Stimulated activated CD4-positive, alpha-beta T cell treated with anti-CD3 and anti-CD28 coated beads, Interleukin-4, amount 100 ng/mL, for 4 hours (primary cell): ENCODE measurements at places on chromosomes 11 and 22.

DNA sequence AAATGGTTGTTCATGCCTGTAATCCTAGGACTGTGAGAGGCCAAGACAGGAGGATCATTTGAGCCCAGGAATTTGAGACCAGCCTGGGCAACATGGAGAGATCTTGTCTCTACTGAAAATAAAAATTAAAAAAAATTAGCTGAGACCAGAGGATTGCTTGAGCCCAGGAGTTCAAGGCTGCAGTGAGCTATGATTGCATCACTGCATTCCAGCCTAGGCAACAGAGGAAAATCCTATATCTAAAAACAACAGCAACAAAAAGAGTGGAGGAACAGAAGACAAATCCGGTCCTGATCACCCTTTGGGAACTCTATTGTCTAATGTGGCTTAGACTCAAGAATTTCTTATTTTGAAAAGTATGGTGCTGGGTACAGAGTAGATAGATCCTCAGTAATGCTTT lies 17.3 kb downstream of the BARX2 start:
- no peak for DNase-seq

DNA sequence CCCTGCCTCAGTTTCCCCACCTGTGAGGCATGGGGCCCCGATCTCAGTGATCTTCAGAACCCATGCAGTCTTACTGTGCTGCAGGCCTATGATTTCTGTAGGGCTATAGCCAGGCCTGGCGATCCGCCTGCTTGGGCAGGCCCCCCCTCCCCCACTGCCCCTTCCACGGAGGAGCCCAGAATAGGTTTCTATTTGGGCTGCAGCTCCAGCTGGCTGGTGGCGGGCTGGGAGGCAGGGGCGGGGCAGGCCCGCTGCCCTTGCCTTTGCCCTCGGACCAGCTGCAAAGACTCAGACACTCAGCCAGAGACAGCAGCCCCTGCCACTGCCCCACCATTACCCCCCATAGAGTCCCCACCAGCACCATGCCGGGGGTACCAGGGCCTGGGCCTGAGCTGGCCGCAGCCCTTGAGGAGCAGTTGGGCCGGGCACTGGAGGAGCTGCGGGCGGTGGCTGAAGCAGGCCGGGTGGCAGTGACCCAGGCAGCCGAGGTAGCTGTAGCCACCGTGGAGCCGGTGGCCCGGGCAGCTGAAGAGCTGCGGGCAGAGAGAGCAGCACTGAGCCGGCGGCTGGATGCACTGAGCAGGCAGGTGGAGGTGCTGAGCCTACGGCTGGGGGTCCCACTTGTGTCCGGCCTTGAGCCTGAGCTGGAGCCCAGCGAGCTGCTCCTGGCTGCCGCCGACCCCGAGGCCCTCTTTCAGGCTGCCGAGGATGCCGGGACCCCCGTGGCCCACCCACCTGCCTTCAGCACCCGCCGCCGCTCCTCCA lies 12.2 kb downstream of the SMTN start:
- no peak for DNase-seq

DNA sequence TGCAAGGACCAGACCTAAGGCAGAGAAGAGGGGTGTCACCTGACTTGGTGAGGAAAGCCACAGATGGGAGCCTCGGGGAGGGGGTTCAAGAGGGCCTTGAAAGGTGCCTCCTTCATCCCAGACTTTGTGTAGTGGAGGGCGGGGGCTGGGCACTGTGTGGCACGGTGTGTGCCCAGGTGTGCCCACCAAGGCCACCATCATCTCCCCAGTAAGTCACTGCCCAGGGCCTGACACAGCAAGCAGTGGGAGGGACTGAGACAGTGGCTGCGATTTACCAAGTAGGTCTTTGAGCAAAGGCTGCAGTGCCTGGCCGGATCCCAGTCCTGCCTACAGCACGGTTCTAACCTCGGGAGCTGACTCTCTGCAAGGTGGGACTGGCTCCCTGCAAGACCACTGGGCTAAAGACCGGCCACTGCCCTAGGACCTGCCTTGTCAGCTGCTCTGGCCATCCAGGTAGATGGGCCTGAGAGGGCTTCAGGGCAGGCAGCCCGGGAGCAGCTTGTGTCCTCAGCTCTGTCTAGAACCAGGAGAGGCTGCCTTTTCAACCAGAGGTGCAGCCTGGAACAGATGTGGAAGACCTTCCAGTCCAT lies 1.4 kb downstream of the OSM start:
- no peak for DNase-seq

DNA sequence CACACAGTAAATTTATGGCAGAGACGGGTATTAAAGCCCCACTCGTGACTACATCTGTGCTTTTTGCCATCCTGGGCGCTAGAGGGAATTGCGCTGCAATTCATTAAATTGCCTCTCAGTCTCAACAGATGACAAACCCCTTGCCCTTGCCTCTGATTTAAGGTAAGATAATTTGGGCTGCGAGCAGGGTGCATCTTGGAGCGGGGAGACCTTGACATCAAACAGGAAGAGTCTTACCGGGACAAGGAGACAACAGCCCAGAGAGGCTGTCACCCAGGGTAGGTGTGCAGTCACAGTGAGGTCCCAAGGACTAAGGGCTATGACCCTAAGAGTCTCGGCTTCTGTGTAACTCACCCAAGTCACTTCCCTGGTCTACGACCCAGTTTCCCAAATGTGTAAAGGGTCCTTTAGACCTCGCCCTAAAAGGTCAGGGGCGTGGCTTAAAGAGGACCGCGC lies 449 bp upstream of the TOM1 start:
- peak; percentile 32 for DNase-seq

DNA sequence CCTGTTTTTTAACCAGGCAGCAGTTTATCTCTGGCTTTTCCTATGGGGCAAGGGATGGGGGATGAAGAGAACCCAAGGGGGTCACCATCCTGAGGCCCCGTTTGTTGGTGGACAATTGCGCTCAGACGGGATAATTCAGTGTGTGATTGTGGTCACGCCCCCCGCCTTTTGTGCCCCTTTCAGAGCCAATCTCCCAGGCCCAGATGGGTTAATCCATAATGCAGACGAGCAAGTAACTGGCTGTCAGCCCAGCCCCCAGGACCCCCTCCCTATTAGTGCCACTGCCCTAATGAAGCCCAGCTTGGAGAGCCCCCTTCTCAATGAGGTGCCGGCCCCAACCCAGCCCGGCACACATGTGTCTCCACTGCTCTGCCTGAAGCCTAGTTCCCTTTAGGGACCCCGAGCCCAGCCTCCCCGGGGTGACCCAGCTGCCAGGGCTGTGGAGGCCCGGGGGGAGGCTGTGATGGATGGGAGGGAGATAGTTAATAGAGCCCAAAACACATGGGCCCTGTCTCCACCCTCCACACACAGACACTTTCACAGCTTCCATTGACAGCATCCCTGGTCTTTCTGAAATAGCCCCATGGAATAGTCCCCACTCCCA lies 19.1 kb upstream of the ROBO3 start:
- DNase-seq, result no peak

GRCh38 chr22:36343720-36344105 lies 44.1 kb downstream of the MYH9 start:
- no peak for DNase-seq

- DNase-seq, result no peak
These were observed 80.5 kb downstream of the TEAD1 start for GRCh38 chr11:12754582-12755234.

DNA sequence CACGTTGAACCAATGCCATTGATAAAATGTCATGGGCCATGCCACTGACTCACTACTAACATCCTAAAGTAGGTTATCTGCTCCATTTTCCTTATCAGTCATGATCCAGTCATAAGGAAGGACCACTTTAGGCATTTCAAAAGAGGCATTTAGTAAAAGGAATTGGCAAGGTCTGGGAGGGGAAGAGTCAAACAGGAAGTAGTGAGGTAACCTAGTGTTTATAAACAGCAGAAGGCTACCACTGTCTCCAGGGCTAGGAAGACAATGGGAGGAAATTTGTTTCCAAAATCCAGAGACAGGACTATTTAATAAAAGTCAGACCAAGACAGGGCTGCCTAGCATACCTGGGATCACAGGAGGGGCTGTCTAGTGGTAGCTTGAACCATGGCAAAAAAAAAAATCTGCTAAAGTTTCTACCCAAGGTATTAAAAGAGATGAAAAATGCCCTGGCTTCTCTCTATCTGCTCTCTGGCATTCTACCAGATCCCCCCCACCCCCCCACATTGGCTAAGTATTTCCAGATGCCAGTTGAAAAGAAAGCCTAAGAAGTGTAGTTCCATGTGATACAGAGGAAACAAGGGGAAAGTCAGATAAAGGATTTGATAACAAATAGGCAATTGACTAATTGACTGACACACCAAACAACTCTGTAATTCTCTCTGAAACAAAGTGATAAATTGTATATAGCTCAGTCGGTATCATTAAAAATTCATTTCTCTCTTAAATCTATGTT lies 50.4 kb upstream of the C11orf87 start:
- DNase-seq, result no peak

GRCh38 chr22:47748271-47748670 lies 985.8 kb downstream of the TBC1D22A start:
- no peak for DNase-seq

- DNase-seq, result no peak
These were observed 4.5 kb upstream of the TPP1 start for GRCh38 chr11:6623391-6624363.

DNA sequence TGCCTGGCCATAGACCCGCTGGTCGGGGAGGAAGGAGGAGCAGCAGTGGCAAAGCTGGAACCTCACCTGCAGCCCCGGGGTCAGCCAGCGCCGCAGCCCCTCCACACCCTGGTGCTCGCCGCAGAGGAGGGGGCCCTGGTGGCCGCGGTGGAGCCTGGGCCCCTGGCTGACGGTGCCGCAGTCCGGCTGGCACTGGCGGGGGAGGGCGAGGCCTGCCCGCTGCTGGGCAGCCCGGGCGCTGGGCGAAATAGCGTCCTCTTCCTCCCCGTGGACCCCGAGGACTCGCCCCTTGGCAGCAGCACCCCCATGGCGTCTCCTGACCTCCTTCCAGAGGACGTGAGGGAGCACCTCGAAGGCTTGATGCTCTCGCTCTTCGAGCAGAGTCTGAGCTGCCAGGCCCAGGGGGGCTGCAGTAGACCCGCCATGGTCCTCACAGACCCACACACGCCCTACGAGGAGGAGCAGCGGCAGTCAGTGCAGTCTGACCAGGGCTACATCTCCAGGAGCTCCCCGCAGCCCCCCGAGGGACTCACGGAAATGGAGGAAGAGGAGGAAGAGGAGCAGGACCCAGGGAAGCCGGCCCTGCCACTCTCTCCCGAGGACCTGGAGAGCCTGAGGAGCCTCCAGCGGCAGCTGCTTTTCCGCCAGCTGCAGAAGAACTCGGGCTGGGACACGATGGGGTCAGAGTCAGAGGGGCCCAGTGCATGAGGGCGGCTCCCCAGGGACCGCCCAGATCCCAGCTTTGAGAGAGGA lies 11.9 kb downstream of the TMEM121B start:
- no peak for DNase-seq

DNA sequence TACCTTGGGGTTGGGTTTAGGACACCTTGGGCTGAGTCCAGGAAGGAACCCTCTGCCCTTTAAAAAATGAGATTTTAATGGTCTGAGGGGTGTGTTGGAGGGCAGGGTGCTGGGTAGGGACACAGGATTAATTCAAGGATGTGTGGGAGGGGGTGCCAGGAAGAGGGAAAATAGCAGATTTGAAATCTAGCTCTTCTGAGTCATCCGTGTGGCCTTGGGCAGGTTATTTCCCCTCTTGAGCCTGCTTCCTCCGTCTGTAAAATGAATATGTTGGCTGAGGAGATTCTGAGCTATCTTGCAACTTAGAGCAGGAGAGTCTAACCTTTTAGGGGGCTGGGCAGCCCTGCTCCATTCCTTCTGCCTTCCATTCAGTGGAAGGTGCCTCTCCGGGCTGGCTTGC lies 3.0 kb downstream of the TSPAN18 start:
- DNase-seq, result no peak

DNA sequence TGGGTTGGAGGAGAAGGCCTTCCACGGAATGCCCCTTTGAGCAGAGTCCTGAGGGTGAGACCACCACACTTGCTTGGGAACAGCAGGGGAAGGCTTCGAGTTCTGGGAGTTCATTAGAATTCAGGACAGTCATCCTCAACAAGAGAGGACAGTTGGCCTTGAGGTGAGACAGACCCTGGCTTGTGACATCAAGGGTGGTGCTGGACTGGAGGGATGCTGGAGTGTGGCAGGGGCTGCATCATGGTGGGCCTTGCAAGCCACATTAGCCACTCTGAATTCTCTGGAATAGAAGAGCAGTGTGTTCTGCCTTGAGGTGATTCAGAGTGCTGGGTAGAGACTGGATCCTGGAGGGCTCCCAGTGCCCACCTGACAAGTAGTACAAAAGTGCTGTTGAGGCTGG lies 26.3 kb downstream of the APLP2 start:
- no peak for DNase-seq

DNA sequence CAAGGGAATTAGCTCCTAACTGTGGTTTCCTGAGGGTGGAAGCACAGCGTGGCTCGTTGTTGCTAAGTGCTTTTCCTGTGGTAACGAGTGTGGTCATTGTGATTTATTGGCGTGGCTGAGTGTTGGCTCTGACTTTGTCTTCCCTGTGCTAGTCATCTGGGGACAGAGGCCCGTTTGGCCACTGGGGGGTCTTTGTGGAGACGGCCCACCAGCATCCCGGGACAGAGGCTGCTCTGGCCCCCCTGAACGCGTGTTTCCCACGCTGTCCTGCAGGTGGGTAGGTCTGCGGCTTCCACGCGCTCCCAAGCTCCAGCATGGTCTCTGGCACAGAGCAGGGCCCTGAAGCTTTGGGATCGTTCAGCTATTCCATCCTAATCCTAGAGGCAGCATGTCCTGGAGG lies 1040.0 kb downstream of the TBC1D22A start:
- no peak for DNase-seq

- peak; percentile 43 for DNase-seq
These were observed 34.1 kb downstream of the MB start for GRCh38 chr22:35582861-35583670.

DNA sequence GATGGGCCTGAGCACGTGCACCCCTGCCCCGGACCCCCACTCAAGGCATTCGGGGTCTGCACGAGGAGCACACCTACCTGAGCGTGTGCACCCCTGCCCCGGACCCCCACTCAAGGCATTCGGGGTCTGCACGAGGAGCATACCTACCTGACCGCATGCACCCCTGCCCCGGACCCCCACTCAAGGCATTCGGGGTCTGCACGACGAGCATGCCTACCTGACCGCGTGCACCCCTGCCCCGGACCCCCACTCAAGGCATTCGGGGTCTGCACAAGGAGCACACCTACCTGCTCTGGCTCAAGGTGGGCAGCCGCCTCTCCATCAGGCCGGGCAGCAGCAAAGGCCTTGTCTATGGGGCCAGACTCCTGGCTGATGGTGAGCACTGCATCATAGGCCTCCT lies 48.7 kb upstream of the LRRC32 start:
- DNase-seq, result no peak

DNA sequence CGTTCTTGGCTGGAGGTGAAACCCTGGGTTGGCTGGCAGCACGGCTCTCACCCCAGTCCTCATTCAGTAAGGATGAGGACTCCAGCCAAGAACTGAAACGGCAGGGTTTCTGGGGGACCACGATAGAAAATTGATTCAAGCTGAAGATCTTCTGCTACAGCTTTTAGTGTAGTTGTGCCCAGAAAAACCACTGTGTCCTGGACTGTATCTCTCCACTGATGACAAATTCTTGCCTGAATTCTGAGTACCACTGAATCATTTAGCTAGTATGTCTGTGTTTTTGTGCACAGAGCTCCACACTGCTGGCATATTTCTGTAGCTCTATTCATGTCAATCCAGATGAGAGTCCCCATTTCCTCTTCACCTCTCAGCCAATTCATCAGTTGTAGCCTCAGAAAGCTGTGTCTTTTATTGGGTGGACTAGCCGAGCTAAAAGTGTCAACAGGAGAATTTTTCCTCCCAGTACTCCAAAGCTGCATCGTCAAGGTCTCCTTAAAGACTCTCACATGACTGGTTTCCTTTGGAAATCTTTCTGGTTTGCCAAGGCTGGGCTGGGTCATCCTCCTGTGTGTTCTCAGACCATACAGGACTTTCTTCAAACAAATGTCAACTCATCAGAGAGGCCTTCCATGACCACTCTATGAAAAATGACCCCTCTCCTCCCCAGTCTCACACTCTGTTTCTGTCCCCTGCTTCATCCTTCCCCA lies 144.6 kb downstream of the LDLRAD3 start:
- DNase-seq, result no peak
